NCI-H526 treated with DMSO at 0.1 percent for 48 hours (cell line): ENCODE measurements at places on chromosomes 6 and 20.
A peak's percentile ranks its signal among the peaks of the same experiment; 100 is the strongest.

- peak; percentile 2 for DNase-seq
Measured at GRCh38 chr6:16533721-16534136, 227.5 kb downstream of the ATXN1 start.

DNA sequence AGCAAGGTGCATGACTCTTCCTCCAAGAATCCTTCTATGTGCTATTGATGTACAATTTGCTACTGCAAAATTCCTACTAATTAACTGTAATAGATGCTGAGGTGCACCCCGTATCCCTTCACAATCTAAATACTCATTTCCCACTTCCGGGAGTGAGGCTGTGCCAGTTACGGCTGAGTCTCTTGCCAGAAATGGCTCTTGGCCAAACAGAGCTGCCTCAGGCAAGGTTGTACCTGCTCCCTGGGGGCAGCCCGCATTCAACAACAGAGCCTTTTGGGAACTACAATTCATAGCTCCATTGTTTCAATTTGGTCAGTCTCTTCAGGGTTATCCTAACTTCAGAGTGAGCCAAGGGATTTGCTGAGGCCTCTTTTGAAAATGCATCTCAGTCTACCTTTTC, 789.8 kb upstream of the MAP3K7 start:
- no peak for DNase-seq

DNA sequence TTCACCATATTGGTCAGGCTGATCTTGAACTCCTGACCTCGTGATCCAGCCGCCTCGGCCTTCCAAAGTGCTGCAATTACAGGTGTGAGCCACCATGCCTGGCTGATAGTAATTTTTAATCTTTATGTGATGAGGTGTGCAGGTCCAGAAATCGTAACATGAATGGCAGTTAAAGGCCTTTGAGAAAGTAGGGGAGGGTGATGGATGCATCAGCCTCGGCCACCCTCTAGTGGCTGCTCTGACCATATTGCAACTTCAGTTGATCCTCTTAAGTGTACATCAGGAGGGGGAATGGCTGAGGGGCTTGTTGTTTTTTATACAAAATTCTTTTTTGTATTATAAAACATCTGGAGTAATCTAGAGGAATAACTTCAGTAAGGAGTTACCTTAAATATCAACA, 193.0 kb downstream of the ZFAND3 start:
- peak; percentile 46 for DNase-seq

DNA sequence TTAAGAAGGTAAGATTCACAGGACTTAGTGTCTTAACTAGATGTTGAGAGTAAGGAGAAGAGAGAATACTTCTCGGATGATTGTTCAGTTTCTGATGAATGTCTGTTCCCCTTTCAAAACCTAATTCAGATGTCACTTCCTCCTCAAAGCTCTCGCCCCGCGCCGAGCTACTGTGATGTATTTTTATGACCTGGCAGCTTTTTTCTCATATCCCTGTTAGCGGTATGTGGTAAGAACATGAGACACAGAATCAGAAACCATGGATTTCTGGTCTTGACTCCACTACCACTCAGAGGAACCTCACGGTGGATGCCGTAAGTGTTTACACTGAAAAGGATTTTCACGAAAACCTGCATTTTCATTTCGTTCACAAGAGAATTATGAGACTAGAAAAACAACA, 48.4 kb downstream of the CEP43 start:
- no peak for DNase-seq

DNA sequence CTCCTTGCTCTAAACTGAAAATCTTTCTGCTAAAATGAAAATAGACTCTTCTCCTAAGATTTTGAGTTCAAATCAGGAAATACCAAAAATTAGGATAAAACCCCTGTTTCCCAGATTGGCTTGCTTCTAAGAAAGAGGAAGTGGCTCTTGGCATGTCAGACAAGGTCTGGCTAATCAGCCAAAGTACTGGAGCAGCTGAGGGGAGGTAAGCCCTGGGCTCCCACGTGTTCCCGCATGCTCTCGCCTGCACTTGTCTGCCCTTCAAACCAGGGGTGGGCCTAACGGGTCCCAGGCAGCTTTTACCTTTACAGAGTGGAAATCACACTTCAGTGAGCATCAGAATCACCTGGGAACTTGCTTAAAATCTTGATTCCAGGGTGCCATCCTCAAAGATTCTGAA, 43.2 kb upstream of the GABRR1 start:
- no peak for DNase-seq

DNA sequence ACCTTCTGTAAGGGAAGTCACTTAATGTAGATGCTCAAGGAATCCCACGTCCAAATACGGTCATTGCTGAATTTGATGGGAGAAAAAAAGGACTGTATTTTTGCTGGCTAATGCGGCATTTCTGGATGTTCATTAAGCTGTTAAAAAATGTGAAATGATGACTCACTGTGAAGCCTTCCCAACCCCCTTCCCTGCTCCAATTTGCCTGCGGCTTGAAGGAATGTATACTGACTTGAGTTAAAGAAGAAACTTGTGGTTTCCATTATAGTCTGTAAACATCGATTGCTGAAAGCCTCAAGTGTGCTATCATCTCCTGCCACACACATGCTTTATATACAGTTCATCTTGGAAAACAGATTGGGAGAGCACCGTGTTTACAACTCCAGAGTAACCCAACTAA, 249.1 kb upstream of the JAG1 start:
- DNase-seq = no peak

- no peak for DNase-seq
Measured at GRCh38 chr20:60785785-60786184, 466.3 kb upstream of the CDH4 start.

DNA sequence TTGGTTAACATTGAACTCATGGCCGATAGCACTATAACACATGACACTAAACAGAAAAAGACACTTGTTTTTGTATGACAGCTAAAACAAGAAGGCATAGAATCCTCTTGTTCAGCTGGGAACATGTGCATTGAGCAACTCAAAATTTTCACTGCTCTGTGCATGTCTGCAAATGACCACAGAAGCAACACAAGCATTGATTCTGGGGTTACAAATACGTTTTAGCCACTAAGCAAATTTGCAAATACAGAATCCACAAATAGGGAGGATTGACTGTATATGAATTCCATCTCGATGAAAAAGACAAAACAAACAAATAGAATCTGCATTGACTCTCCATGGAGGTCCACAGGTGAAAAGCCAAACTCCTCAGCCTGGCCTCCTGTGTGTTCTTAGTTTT, 31.7 kb downstream of the C6orf132 start:
- DNase-seq = no peak

GRCh38 chr20:43583133-43583864, 7.4 kb upstream of the IFT52 start:
- peak; percentile 21 for DNase-seq

- no peak for DNase-seq
Measured at GRCh38 chr6:169211881-169212280, 41.8 kb downstream of the THBS2 start.

GRCh38 chr6:5004373-5005037, 668 bp upstream of the RPP40 start:
- DNase-seq = no peak
